NCI-H1436 (cell line): ENCODE measurements at places on chromosomes 3 and 15.

DNA sequence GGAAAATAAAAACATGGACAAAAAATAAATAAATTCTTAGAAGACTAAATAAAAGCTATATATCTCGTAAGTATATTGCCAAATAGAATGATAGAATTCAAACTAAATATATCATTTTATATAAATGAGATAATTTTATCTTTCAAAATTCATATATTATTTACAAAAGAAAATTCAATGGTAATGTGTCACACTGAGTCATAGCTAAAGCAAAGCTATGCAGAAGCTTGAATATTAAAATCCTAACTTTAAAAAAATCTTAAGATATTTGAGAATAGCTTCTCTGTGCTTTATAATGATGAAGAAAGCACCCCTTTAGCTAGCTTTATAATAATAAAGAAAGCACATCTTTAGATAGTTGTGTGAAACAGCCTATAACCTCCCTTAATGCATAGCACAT is 1010.8 kb downstream of the OTOL1 start:
- DNase-seq, result no peak

GRCh38 chr15:50380089-50380488 is 25.1 kb upstream of the GABPB1 start:
- no peak for DNase-seq

DNA sequence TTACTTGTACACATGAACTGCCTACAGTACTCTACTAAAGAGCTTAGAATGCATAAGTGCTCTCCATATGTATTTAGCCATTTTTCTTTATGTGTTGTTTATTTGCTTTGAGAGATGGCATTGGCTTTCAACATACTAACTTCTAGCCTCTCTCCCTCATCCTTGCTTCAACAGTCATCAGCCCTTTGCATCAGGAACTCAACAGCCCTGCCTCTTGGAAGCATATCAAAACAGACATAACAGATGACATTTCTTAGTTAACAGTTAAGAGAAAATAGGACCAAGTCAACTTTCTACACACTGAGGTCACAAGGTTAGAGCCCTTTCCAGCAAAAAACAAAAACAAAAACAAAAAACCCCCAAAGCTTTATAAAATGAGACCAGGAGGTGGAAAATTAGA is 145.6 kb downstream of the TCF12 start:
- no peak for DNase-seq

DNA sequence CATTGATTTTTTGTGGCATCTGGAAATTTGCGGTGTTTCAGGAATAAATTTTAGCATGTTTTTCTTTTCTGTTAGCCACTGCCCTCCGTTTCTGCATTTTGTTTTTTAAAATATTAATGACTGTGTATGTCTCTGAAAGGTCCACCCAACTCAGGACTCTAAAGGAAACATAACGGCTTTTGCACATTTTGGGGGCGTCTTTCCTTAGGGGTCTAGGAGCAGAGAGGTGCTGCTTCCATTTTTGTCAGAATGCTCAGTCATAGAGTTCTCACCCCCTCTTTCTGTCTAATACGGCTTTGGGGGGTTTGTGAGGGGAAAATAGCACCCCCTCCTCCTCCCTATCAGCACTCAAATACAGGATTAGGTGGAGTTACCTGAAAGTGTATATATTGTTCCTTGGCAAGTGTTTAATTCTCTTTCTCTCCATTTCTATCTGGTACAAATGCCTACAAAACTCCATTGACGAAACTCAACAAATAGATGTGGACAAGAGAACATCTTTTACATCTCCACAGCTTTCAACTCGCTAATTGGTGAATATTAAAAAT is 219.4 kb downstream of the MEIS2 start:
- no peak for DNase-seq

GRCh38 chr3:189635339-189635738 is 4.2 kb downstream of the TP63 start:
- no peak for DNase-seq

DNA sequence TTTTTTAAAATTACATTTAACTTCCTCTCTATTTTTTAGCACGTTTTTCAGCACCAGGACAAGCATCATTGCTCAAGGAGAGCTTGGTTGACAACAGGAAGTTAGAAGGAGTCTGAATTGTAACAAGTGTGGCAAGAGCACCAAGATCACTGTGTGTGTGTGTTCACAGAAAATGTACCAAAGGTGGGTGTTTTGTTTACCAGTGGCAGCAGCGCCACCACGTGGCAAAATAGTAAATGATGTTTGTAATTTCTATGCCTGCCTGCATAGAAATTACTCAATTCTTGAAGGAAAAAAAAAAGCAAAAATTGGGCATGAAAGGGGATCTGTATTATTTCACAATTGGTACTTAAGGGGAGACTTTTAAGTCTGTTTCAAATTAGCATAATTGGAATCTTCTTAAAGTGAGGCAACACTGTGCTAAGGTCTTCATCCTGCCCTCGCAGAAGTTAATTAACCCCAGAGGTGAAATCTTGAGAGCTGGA is 7.4 kb upstream of the U2SURP start:
- peak; percentile 70 for DNase-seq

DNA sequence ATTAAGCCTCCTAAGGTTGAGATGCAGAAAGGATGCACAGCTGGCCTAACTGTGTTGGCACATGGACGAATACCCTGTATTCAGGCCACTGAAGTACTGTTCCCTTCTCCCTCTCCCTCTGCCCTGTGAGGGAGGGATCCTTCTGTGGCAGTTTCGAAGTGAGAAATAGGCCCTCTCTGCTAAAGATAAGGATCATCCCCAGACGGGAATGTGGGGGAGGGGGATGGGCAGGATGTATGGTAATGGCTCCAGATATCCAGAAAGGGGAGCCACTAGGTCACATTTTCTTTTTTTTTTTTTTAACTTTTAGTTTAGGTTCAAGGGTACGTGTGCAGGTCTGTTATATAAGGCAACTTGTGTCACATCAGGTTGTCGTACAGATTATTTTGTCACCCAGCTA is 463.1 kb downstream of the TBL1XR1 start:
- no peak for DNase-seq

- no peak for DNase-seq
These were observed 117.9 kb upstream of the SMAD3 start for GRCh38 chr15:66947471-66947870.

DNA sequence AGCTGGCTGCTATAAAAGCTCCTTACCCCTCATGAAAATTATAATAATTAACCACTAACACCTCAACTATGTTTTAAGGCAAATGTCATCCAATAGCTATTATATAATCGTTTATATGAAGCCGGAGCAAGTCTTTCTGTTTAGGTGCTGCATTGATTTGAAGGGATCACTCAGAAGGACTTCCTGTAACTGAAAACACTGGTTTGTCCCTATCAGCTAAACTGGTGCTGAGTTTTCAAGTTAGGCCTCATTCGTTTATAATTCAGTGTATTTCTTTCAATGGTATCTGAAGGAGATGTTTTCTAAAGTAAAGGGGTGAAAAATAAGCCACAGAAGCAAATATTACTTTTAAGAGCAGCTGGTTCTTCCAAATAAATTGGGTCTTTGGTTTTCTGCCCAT is 14.2 kb downstream of the MEIS2 start:
- no peak for DNase-seq

DNA sequence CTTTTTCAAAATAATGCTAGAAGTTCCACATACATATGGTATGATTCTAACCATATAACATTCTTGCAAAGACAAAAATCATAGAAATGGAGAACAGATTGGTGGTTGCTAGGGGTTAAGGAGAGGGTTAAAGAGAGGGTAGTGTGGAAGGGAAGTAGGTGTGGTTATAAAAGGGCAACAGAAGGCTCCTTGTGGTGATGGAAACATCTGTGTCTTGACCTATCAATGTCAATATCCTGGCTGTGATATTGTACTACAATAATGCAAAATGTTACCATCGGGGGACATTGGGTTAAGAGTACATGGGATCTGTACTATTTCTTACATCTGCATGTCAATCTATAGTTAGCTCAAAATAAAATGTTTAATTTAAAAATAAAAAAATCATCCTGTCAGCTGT is 67.8 kb upstream of the FSIP1 start:
- DNase-seq, result no peak

GRCh38 chr3:38554127-38554827 is 58.1 kb downstream of the EXOG start:
- DNase-seq, result no peak

- DNase-seq, result no peak
These were observed 2.0 kb downstream of the MYEF2 start for GRCh38 chr15:48176112-48176511.

- no peak for DNase-seq
These were observed 4.8 kb downstream of the BMF start for GRCh38 chr15:40103864-40104271.

- DNase-seq, result no peak
These were observed 22.5 kb downstream of the TRIM71 start for GRCh38 chr3:32840086-32840841.

GRCh38 chr15:70062321-70062956 is 35.3 kb downstream of the TLE3 start:
- DNase-seq, result peak; percentile 82

DNA sequence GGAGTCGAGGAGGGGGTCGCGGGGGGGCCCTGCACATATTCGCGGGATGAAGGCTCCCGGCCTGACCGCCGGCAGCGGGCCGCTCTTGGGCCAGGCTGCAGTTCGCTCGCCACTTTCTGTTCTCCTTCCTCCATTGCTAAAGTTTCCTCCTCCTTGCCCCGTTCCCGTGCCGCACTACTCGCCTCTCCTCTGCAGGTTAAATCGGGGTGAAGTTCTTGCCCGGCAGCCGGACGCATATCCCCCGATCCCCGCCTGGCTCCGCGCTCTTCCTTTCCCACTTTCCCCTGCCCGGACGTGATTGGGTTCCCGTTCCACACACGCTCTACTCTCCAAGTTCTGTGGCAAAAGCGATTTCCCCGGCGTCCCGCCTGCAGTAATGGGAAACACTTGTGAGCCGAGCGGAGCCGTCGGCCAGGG is 556 bp downstream of the CRYBG3 start:
- no peak for DNase-seq

DNA sequence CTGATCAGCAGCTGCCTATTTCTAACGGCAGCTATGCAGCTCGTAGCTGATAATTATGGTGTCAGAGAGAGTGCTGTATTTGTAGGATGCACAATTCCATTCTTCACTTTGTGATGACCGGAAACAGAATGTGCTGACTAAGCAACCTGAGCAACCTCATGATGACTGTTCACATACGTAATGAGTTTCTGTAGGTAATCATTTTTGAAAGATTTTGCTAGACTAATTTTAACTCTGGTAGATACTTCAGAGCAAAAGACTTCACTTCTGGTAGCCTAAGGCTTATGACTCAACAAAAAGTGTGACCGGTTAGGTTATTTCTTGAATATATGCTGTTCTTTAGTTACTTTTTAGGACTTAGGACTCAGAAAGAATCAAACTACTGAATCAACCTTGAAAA is 567.7 kb downstream of the NAALADL2 start:
- DNase-seq, result no peak

DNA sequence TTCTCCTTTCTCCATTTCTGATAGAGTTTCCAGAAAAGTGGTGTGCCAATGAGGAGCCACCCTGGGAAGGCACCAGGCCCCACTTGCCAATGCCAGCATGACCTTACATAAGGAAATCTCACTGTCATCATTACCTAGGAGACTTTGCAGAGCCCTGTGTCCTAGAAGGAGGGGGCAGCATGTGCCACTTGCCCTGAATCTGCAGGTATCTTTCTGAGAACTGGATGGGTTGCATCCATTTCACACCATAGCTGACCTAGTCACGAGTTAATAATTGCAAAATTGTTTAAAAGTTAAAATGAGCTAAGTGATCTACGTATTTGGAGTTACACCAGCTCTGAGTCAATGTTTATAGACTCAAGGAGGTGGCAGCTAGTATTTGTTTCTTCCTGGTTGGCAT is 14.3 kb downstream of the CA12 start:
- DNase-seq, result no peak

DNA sequence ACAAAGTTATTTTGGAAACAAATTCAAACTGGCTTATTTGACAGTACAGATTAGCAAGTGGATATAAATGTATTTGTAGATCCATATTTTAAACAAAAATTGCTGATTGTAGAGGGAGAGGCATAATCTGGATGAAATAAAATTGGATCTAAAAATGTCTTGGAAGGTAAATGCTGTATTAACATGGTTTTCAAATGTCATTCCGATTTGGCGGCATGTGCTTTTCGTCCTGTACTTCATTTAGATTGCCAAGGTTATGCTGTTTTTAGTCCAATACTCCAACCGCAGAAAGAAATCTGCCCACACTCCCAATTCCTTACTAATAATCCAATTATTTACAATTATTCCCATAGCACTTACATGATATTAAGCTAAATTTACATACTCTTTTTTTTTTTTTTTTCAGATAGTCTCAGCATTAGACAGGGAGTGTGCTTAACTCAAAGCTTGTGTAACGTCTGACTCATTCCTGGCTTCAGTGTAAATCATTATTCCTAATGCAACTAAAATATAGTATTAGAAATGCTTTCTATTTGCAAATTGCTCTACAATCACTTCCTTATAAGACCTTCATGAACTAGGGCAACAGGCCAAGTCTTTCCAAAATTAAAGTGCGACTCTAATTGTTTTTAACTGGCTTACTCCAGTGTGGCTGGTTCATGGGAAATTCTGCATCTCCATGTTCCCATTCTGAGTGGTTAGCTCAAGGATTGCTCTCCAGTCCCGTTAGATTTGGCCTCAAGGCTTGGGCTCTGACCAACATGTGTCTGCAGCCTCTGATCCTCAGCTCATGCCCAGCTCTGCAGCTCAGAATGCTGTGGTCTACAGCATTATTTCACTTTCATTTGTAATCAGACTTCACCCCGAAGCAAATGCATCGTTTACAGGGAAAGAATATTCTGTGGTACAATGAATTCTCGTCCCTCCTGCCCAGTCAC is 103.9 kb downstream of the FBN1 start:
- DNase-seq, result no peak

- DNase-seq, result no peak
These were observed 46.3 kb upstream of the EIF3J start for GRCh38 chr15:44490622-44491021.

- DNase-seq, result peak; percentile 28
These were observed 5.2 kb upstream of the EBLN2 start for GRCh38 chr3:73056014-73056844.

- no peak for DNase-seq
These were observed 60.6 kb downstream of the TCF12 start for GRCh38 chr15:56978898-56979662.

GRCh38 chr3:78130741-78131290 is 1090.9 kb downstream of the ROBO2 start:
- DNase-seq, result no peak

DNA sequence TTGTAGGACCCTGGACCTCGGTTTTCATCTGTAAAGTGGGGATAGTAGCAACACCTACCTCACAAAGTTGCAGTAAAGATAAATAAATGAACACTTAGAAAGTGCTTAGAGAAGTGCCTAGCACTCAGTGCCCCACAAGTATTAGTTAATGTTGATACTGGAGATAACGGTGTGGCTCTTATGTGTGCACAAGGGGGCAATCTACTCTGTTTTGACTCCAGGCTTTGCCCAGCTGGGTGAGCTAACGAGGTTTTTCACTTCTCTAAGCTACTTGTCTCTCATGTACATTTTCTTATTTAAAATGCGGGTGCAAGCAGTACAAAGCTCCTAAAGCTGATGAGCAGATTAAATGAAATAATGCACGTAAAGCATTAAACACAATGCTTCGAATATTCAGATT is 193.5 kb upstream of the ICE2 start:
- DNase-seq, result no peak

- DNase-seq, result no peak
These were observed 7.7 kb upstream of the RFTN1 start for GRCh38 chr3:16520970-16521881.
